ENCODE measurements at places on chromosomes 11 and 22. TPM values are rescaled to one million over a fixed set of nuclear protein-coding genes. Genes with fewer than 3 reads are reported as not detected.

DNA sequence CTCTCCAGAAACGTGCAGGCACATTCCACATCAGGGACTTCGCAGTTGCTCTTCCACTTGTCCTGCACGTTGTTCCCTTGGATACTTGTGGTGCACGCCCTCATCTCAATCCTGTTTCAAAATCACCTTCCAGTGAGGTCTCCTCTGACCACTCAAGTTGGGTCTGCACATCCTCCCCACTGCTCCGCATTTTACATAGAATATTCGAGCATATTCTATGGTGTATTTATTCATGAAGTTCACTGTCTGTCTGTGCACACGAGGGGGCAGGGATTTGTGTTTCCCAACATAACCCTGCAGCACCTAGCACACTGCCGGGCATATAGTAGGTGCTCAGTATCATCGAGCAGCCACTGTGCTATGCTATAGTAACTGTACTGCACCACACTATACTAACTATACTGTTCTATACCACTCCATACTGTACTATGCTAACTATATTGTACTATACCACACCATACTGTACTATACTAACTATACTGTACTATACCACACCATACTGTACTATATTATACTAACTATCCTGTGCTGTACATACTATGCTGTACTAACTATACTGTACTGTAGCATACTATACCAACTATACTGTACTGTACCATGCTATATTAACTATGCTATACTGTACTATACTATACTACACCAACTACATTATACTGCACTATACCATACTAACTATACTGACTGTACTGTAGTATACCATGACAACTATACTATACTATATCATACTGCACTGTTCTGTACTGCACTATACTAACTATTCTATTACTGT is 30.3 kb downstream of the ELF5 start:
- no peak overlapping the region for H3K4me3 ChIP-seq
- no peaks in the 10 kb centered on the region for H3K36me3 ChIP-seq
- no peak for DNase-seq
- peaks cover 5% of the 10 kb centered on the region for H3K27me3 ChIP-seq

DNA sequence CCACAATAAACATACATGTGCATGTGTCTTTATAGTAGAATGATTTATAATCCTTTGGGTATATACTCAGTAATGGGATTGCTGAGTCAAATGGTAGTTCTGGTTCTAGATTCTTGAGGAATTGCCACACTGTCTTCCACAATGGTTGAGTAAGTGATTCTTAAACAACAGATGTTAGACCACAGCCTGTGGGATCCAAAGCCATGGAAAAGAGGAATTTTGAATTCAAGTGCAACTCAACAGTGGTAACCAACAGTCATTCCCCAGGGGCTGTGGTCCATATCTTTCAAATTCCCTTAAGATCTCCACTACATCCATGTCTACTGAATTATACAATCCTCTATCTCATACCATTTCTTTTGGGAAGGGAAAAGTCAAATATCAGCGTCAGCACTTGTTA is 321.5 kb downstream of the LARGE1 start:
- no peak overlapping the region for H3K4me3 ChIP-seq
- no peaks in the 10 kb centered on the region for H3K27me3 ChIP-seq
- no peaks in the 10 kb centered on the region for H3K4me1 ChIP-seq
- DNase-seq: no peak
- H3K36me3 ChIP-seq: peaks cover 58% of the 10 kb centered on the region

GRCh38 chr22:26770624-26771023 is 113.2 kb downstream of the MIAT start:
- no peaks in the 10 kb centered on the region for H3K27me3 ChIP-seq
- no peak overlapping the region for H3K4me3 ChIP-seq
- no peak for DNase-seq
- peaks cover 44% of the 10 kb centered on the region for H3K36me3 ChIP-seq
- H3K27ac ChIP-seq: no peak overlapping the region

DNA sequence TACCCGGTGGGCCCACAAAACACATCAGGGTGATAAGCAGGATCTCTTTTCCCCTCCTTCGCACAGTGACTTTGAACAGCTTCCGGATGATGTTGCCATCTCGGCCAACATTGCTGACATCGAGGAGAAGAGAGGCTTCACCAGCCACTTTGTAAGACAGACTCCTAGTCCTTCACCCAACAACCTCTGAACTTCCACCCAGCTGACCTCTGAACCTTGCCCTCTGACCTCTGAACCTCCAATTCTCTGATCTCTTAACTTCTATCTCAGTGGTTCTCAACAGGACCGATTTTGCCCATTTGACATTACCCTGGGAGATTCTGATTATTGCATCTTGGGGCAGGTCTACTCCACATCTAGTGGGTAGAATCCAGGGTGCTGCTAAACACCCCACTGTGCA is 3.2 kb downstream of the NCF4 start:
- no peak overlapping the region for H3K4me3 ChIP-seq
- no peak for DNase-seq
- H3K27ac ChIP-seq: peak overlapping the region; percentile 94

- no peaks in the 10 kb centered on the region for H3K4me1 ChIP-seq
- no peaks in the 10 kb centered on the region for H3K36me3 ChIP-seq
- no peak overlapping the region for H3K4me3 ChIP-seq
- DNase-seq: no peak
Measured at GRCh38 chr11:45756384-45757010, 48.5 kb upstream of the SLC35C1 start.

DNA sequence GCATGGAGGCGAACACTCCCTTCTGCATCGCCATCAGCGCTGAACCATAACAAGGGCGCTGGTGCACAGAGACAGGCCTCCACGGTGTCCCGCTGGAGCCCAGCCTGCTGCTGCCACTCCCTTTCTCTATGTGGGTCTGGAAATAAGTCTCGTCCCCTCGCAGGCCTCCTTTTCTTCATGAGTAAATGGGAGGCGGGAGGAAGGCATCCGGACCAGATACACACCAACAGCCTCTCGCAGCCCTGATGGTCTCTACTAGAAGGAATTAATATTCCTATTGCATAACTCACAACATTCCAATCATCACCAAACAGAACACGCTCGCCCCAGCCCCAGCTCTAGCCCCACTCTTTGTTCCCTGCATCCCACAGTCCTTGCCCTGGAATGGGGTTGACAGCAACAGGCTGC is 14.9 kb downstream of the RASD2 start:
- peaks cover 20% of the 10 kb centered on the region for H3K27me3 ChIP-seq
- peaks cover 4% of the 10 kb centered on the region for H3K4me1 ChIP-seq
- DNase-seq: no peak
- no peak overlapping the region for H3K27ac ChIP-seq

GRCh38 chr11:2138068-2138430 is 1.1 kb downstream of the IGF2 start:
- H3K27me3 ChIP-seq: peaks cover 53% of the 10 kb centered on the region
- H3K36me3 ChIP-seq: no peaks in the 10 kb centered on the region
- DNase-seq: no peak
- H3K4me3 ChIP-seq: peak overlapping the region; percentile 75
- no peak overlapping the region for H3K27ac ChIP-seq

DNA sequence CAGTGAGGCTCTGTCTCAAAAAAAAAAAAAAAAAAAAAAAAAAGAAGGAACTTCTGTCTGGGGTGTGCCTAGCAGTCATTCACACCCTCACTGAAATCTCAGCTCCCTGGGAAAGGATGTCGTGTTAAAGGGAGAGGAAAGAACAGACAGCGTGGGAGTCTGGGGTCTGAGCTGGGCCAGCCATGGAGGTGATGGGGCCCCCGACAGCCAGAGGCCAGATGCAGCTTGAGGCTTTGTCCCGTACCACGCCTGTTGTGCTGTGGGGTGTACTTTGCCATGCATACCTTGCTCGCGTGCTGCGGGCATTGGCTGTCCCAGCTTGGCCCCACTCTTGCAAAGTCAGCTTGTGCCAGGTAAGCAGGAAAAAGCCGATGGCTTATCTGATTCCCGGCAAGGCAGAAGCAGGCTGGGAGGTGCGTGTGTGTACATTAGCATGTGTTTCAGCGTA is 4.6 kb downstream of the SYT12 start:
- peaks cover 56% of the 10 kb centered on the region for H3K4me1 ChIP-seq
- H3K27me3 ChIP-seq: peaks cover 46% of the 10 kb centered on the region
- no peak overlapping the region for H3K27ac ChIP-seq
- no peaks in the 10 kb centered on the region for H3K36me3 ChIP-seq
- peak overlapping the region; percentile 11 for H3K4me3 ChIP-seq

- H3K36me3 ChIP-seq: no peaks in the 10 kb centered on the region
- H3K27me3 ChIP-seq: peaks cover 1% of the 10 kb centered on the region
- H3K27ac ChIP-seq: no peak overlapping the region
- no peak overlapping the region for H3K4me3 ChIP-seq
- H3K4me1 ChIP-seq: no peaks in the 10 kb centered on the region
Measured at GRCh38 chr11:86930957-86931547, 24.1 kb downstream of the FZD4 start.

- H3K27me3 ChIP-seq: peaks cover 46% of the 10 kb centered on the region
- no peak for DNase-seq
- H3K27ac ChIP-seq: no peak overlapping the region
Measured at GRCh38 chr22:36986242-36986821, 32.9 kb downstream of the TST start.

- no peaks in the 10 kb centered on the region for H3K36me3 ChIP-seq
- no peak overlapping the region for H3K4me3 ChIP-seq
- H3K27me3 ChIP-seq: peaks cover 18% of the 10 kb centered on the region
- H3K27ac ChIP-seq: no peak overlapping the region
Measured at GRCh38 chr11:66719111-66719872, 9.7 kb downstream of the SPTBN2 start.

DNA sequence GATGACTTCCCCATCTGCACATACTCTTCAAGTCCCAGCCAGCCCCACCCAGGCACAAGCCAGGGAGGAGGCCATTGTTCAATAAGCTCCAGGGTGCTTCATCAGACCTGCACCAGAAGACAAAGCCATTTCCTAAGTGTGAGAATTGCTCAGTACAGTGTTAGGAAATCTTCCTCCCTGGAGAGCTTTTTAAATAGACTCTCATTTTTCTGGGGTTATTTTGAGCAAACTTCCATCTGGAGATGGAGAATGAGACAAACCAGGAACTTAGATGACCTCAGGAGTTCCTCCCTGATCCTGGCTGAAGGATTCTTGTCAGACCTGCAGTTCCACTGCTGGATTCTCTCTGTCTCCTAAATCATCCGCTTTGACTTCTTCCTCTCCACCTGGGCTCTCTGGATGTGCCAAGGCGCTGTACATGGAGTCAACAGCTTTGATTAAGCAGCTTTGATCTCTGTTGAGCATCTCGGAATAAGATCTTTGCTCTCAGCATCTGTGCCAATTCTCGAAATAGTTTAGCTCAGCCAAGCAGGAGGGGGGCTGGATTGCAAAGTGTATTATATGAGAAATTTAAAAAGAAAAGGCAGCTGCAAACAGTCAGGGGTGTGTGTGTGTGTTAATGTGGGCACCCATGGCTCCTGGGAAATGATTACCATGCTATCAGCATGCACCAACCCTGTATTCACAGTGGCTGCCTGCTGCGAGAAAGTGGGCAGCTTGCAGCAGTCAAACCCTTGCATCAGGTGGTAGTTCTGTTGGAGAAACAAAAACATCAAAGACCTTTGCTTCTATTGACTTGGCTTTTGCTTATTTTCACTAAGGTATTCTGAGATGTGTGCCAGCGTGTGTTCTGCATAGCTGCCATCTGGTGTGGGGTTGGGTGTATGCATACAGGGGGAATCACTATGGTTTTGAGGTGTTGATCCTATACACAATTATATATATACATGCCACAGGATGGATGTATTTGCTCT is 70.2 kb upstream of the NAV2 start:
- no peak overlapping the region for H3K4me3 ChIP-seq
- H3K27ac ChIP-seq: no peak overlapping the region
- no peak for DNase-seq
- no peaks in the 10 kb centered on the region for H3K4me1 ChIP-seq
- no peaks in the 10 kb centered on the region for H3K27me3 ChIP-seq

DNA sequence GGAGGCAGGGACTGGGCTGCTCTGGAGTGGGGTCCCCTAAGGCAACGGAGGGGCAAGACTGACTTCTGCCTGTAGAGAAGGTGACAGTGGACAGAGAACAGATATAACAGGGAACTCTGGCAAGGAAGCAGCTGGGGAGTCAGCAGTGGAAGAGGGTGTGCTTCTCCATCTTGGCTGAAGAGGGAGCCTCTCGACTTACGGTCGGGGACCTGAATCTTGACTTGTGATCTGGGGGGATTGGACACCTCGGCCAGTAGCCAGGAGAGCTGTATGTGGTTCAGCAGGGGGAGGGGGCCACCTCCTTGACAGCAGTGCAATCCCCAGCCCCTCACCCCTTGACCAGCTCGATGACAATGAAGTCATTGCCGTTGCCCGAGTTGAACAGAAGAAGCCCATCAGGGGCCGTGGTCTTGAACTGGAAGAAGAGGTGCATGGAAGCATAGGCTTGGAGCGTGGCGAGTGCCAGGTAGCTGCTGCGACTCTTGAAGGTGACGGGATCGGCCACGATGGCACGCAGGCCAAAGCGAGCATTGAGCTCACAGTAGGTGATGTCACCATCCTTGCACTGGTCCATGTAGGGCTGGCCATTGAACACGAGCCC is 60.0 kb downstream of the SLC22A12 start:
- H3K27me3 ChIP-seq: peaks cover 12% of the 10 kb centered on the region
- no peak overlapping the region for H3K27ac ChIP-seq
- no peak for DNase-seq
- H3K36me3 ChIP-seq: no peaks in the 10 kb centered on the region
- H3K4me1 ChIP-seq: peaks cover 27% of the 10 kb centered on the region

DNA sequence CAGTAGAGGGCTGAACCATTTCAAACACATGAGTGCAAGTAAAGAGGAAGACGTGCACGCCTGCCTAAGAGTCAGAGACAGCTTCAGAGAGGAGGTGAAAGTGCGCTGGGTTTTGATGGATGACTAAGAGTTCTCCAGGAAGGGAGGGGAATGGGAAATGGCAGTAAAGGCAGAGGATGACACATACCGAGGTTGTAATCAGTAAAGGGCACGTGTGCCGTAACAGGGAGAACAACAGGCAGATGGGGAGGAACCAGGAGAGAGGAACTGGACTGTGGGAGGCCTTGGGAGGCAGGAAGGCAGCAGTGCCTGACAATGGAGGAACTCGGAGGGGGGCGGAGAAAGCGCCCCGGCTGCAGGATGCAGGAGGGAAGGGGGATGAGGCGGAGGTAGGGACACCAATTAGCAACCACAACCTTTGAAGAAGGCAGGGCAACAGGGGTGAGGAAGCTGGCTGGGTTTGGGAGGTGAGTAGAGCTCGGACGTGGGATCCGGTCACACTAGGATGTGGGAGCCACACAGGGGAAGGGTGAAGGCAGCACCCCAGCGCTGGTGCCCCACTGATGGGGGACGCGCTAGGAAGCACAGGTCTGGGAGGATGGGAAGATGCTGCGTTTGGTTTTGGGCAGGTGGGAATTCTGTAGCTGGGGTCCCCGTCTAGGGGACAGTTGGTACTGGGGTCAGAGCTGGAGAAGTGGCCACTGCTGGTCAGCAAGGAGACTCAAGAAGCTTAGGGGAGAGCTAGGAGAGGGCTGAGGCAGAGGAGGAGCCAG is 67.4 kb downstream of the SCUBE1 start:
- no peak overlapping the region for H3K27ac ChIP-seq
- no peaks in the 10 kb centered on the region for H3K36me3 ChIP-seq

PRCP gene
- total RNA-seq: 29.8 TPM

ANKK1 gene
- total RNA-seq: 0.20 TPM

RASSF10 gene
- total RNA-seq: not detected

BBOX1 gene
- not detected for total RNA-seq

TMA7B gene
- not detected for total RNA-seq
